Type B pancreatic cell (in vitro differentiated cells): ENCODE measurements at places on chromosomes 16 and 17.

- no peak for DNase-seq
These were observed 26.3 kb upstream of the OR4D1 start for GRCh38 chr17:58121925-58122324.

- DNase-seq = no peak
These were observed 1.1 kb downstream of the PHF12 start for GRCh38 chr17:28950017-28950751.

- no peak for DNase-seq
These were observed 273.1 kb downstream of the CDH13 start for GRCh38 chr16:82899731-82900450.

DNA sequence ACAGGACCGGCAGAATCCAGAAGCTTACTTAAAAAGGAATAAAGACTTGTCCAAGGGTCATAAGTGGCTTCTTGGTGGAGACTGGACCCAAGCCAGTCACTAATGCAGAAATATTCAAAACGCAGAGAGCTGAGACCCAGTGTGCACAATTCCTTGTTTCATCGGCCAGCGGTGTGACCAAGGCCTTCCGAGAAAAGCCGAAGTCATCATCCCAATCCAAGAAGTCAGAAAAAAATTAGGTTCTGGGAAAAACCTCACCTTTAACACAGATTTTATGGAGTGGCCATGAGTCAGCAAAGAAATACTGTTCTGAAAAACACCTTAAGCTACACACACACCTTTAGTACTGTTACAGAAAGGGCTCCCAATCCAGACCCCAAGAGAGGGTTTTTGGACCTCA, 1.0 kb upstream of the GCSH start:
- DNase-seq = no peak

GRCh38 chr17:56786989-56787482, 46.7 kb downstream of the C17orf67 start:
- DNase-seq = no peak

DNA sequence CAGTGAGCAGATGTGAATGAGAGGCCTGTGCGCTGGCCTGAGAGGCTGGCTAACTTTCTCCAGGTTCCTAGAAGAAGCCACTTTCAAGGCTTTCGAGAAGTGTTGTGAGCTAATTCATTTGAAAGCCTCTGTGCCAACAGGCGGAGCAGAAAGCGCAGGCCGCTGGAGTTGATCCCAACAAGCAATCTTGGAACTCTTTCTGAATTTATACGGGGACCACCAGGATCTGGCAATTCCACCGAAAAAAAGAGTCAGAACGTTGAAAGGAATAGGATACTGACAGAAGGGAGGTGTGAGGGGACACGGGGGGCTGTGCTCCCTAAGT, 71.3 kb upstream of the METRNL start:
- DNase-seq = no peak

DNA sequence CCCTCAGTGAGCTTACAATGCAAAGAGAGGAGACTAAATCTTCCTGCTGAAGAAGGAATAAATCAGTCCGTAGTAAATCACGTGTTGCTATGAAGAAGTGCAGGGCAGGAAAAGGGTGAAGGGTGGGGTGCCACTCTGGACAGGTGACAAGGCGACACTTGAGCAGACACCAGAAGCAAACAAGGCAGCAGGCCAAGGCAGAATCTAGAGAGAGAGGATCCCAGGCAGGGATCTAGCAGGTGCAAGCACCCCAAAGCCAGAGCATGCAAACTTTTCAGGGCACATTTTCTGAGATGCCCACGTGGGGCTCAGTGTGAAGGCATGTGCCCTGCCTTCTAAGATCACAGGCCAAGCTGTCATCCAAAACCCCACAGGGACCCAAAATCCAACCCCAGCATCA, 193.3 kb downstream of the ZNF423 start:
- no peak for DNase-seq

DNA sequence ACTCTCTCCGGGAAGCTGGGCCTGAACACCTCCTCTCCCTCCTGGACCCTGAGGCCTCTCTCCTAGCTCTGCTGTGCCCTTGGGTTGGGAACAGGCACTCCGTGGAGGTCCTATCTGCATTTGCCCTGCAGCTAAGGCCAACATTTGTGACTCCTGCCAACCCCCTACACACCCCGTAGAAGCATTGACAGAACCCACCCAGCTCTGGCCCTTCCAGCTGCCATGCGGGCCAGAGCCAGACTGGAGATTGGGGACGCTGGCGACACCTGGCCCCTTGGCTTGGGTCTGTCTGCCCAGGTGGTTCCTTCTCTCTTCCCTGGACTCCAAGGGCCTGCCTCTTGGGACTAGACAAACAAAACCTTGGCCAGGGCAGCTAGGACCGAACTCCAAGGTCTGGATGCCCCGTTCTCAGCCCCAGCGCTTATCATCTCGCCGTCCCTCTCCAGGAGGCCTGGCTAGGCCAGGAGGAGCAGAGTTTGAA, 644 bp upstream of the RHBDF2 start:
- no peak for DNase-seq

GRCh38 chr16:8178271-8178670, 412.0 kb downstream of the TMEM114 start:
- no peak for DNase-seq

DNA sequence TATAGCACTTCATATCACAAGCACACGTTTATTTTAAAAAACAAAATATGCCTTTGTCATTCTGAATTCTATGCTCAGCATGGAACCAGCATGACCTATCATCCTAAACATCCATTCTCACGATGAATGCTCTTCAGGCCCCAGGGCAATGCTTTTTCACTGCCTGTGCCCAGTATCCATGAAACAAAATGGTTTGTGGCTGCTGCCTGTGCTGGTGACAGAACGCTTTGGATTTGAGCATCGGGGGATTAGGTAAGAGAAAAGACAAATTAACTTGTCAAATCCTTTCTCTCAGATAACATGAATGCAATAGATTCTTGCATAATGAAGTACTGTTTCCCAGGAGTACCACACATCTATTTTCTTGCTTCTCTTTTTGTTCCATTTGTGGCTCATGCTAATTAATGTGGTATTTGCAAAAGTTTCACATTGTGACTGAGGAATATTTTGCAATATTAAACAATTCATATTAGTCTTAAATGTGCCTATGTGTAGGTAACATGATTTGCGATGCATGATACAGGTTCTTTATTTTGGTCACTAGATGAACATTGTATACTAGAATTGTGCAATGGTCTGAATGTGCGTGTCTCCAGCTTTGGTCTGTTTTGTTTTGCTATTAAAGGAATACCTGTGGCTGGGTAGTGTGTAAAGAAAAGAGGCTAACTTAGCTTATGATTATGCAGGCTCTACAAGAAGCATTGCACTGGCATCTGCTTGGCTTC, 25.8 kb upstream of the SRSF1 start:
- DNase-seq = no peak

DNA sequence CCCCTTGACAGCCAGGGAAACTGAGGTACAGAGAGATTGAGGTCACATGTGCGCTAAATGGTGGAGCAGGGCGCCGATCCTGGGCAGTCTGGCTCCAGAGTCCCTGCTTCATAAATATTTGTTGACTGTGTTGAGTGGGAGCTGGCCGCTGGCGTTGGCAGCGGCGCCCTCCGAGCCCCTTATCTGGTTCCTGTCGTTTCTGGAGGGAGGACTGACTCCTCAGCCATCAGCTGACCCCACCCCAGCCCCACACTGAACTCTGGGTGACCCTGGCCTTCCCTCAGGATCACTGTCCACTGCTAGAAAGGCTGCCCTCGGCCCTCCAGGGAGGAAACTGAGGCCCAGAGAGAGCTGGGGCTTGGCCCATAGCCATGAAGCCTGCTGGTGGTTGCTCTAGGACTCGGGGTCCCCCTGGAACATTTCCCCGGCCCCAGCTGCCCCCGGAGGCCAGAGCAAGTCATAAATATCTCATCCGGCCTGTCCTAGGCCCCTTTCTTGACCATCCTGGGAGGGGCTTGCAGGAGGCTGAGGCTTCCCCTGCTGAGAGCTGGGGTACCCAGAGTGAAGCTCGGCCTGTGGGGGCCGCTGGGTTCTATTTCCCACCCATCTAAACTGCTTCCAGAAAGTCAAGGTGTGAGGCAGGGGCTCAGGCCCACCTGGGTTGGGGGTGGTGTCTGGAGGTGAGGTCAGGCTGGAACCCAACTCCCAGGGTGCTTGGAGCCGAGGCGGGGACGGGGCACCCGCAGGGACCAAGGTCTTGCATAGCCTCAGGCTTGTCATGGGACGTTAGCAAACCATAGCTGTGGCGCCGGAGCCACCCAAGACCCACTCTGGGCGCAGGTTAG, 51.7 kb upstream of the GSE1 start:
- no peak for DNase-seq

GRCh38 chr17:807523-808294, 25.6 kb downstream of the MRM3 start:
- DNase-seq = no peak

DNA sequence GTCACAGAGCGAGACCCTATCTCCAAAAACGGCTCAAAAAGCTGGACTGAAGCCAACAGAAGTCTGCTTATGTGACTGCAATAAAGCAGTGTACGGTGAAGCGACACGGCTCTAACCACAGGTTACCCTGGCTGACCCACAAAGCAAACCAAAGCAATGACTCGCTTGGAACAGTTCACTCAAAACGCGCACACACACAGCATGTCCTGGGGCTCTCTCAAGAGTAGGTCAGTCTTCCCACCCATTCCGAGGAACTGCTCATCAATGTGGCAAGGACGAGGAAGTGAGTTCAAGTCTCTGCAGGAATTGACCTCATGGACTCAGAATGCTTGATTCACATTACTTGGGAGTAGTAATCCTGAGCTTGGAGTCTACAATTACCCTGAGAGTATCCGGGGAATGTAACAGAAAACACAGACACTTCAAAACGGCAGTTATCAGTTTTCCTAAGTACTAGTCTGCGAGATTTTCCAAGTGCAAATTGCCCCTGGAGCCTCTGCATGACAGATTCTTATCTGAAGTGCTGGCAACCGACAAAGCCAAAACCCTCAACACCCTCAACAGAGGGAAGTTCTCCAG, 25.4 kb downstream of the PELP1 start:
- no peak for DNase-seq

- no peak for DNase-seq
These were observed 307.2 kb downstream of the ABCC12 start for GRCh38 chr16:47848421-47849109.

DNA sequence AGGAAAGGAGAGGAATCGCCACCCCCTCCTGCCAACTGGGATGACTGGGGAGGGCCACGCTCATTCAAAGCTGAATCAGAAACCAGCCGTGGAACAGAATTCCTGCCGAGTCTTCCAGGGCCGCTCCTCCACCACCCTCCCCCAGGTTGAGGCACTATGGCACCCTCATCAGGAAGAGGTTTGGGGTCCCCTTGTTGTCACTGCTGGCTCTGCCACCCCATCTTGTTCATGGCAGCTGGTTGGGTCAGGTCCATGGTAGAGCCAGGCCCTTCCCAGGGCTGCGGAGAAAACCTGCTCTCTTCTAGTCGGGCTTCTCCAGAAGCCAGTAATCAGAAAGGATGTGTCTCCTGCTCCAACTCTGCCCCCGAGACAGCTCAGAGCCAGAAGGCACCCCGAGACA, 41.8 kb downstream of the KCNJ12 start:
- DNase-seq = no peak

DNA sequence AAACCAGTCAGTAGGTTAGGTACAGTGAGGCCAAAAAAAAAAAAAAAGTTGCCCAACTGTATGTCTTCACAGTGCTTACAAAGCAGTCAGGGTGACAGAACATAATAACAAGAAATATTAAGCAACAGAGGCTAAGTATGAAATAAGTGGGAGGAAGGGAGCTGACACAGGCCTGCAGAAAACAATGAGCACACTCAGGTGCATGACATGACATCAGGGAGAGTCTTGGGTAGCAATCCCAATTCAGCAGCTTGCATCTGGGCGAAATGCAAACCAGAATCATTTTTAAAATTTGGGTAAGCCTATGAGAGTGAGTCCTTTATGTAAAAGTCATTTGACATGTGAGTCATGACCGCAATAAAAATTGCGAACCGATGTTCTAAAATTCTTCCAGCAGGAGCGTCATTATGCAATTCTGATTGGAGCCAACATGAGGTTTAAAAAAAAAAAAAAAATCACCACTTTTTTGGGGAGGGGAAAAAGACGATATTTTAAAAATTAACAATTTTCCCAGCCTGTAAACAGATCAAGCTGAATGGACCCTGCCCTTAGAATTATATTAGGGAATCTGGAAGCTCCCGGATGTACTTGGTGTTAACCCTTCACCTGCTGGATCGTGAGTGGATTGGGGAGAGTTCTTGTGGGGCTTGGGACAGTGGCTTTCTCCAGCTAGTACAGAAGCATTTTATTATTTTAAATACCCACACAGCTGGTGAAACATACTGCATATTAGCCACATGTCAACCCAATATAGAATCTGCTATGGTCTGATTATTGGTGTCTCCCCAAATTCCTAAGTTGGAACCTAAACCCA, 127.9 kb downstream of the NPIPB5 start:
- no peak for DNase-seq

GRCh38 chr17:45640141-45640850, 143.8 kb upstream of the CRHR1 start:
- peak; percentile 83 for DNase-seq

GRCh38 chr16:56950051-56950450, 11.7 kb upstream of the CETP start:
- DNase-seq = no peak

- DNase-seq = no peak
These were observed 4.7 kb downstream of the SLC5A11 start for GRCh38 chr16:24850289-24850938.

- no peak for DNase-seq
These were observed 119.2 kb upstream of the PMFBP1 start for GRCh38 chr16:72291121-72291520.

DNA sequence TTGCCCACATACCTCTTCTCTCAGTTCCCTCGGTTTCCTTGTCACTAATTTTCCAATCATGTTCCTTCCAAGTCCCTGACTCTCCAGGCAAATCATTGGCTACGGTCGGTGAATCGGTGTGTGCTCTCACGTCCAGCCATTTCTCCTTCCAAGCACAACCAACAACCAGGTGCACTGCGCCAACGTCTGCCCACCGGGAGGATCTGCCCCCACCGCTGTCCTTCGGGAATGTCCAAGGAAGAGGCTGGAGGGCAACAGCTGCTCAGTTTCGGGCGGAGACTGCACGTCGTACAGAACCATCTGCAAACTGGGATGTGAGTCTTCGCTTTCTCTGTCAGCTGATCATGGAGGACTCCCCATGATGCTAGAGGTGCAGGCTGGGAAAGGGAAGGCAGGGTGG, 8.4 kb upstream of the NXN start:
- DNase-seq = no peak

DNA sequence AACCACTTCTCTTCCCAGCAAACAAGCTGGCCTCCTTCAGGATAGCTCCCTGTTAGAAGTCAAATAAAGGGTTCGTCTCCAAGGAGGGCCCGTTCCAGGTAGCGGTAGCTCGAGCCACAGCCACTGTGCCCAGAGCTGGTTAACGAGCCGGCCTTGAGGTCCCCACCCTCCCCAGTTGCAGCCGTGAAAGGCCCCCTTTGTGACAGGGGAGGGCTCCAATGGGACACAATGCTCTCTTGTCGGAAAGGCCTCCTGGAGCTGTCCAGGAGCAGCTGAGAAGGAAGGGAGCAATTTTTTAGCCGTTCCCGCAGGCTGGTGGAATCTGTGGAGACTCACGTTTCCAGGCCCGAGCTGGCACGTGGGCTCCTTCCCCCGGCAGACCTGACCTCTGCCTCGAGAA, 29.9 kb upstream of the FOXF1 start:
- DNase-seq = no peak

GRCh38 chr17:43753493-43754129, 5.0 kb downstream of the SOST start:
- no peak for DNase-seq

GRCh38 chr17:36623281-36623680, 21.9 kb downstream of the MRM1 start:
- no peak for DNase-seq

GRCh38 chr17:78763561-78763960, 18.5 kb downstream of the CYTH1 start:
- no peak for DNase-seq

- no peak for DNase-seq
These were observed 344.7 kb downstream of the GRIN2A start for GRCh38 chr16:9837481-9837880.
